ENCODE measurements at places on chromosomes 1 and 21.

DNA sequence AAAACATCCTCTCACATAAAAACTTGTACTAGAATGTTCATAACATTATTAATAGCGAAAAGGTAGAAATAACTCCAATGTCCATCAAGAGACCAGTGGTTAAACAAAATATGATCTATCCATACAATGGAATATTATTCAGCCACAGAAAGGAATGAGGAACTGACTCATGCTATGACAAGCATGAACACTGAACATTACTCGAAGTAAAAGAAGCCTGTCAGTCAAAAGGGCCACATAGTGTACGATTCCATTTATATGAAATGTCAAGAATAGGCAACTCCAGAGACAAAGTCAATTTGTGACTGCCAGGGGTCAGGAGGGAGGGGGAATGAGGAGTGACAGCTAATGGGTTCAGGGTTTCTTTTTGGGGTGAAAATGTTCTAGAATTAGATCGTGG is 2.3 kb downstream of the VPS26C start:
- no peak for DNase-seq

GRCh38 chr1:7360526-7360925 is 410.6 kb upstream of the VAMP3 start:
- DNase-seq: no peak

DNA sequence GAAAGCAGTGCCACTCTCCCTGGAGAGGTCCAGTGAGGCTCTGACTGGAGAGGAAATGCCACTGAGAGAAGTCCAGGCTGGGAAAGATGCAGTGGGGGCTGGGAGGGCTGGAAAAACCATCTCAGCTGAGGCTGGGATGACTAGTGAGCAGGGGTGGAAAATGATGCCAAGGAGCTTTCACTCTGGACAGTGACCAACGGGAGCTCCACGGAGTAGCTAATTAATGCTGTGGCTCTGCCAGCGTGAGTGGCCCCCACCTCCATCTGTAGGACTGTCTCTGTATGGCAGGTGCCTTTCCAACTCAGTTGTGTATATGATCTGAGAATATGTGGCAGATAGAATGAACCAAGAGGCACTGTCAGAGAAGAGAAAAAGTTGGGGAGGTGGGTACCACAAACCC is 86.7 kb downstream of the DDX20 start:
- no peak for DNase-seq

DNA sequence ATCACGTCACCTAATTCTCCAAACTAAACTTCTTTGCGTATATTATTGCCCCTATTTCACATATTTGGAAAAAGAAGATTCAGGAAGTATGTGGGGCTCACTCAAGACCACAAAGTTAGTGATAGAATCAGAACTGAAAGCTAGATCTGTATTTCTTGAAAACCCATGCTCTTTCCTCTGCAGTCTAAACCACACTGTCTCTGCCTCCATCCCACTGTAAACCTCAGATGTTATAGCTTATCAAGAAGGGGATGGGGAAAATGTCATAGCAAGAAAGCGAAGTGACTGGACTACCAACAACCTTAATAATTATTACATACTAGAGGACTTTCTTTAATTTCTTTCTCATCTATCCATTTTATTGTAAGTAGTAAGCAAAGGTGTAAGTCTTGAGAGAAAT is 257.7 kb upstream of the SGIP1 start:
- no peak for DNase-seq

DNA sequence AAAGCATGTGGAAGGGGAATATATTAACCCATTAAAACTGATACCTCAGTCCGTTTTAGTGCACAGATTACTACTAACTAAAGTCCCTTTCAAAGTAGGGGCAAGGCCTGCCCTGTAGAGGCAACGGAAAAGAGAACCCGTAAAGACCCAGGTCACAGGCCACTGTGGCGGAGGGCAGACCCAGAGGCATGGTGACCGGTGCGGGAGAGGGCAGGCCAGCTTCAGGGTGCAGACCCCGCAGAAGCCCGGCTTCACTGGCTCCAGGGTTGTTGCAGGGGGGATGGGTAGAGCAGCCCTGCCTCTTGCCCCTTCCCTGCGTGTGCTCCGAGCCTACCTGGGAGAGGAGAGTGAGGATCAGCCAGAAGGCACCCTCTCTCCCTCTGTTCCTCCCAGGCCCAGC is 17.7 kb downstream of the CNTN2 start:
- DNase-seq: no peak

DNA sequence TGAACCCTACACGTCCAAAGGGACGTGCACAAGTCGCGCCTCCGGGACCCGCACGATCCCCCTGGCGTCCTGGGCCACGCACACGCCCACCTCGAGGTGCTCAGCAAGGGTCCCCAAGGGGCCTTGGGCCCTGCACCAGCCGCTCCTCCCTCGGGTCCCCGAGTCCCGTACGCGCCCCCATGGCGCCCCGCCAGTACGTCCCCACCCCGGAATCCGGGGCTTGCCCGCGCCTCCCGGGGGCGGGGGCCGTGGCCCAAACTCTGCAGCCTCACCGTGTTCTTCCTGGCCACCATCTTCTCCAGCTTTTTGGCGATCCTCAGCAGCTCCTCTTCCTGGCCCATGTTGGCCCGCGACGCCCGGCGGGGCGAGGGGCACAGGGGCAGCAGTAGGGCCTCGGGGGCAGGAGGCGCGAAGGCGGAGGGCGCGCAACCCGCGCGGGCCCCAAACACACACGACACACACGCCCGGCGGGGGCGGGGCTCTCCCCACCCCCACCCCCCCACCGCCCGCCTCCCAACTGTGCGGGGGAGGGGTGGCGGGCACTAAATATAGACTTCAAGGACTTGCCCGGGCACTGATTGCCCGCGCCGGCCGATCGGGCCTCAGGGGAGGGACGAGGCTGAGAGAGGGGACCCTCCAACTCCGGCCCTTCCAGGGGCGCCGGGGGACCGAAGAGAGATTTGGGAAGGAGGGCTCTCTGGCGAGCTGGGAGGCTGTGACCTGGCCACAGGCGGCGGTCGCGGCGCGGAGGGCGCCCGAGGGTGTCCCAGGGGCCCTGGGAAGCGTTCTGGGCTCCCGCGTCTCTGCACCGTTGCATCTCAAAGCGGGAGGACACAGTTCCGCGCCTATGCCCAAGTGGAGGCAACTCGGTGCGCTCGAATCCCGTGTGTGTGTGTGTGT is at the start of gene TCEA3:
Gene TCEA3, minus strand, starts transcription at position 456 of the 900 bp plus-strand sequence. Its CDS starts 115 bp downstream, at position 341.
- no peak for DNase-seq

DNA sequence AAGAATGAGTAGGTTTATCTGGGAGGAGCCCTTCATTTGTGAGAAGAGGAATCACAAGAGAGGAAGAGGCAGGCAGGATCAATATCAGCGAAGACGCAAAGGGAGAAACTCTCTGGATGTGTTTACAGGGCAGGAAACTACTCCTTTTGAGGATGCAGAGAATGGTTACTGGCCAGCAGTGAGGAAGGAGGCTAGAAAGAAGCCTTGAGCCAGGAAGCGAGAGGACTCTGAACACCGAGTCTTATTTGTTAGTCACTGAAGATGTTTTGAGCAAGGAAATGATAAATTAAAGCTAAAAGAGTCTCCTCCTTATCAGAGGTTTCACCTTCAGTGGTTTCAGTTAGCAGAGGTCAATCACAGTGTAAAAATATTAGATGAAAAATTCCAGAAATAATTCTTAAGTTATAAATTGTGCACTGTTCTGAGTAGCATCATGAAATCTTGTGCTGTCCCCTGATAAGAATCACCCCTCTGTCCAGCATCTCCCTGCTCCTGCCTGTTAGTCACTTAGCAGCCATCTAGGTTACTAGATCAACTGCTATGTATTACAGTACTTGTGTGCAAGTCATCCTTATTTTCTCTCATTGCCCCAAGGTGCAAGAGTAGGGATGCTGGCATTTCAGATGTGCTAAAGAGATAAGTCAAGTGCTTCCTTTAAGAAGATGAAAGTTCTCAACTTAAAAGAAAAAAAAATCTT is 43.5 kb downstream of the WLS start:
- DNase-seq: no peak

DNA sequence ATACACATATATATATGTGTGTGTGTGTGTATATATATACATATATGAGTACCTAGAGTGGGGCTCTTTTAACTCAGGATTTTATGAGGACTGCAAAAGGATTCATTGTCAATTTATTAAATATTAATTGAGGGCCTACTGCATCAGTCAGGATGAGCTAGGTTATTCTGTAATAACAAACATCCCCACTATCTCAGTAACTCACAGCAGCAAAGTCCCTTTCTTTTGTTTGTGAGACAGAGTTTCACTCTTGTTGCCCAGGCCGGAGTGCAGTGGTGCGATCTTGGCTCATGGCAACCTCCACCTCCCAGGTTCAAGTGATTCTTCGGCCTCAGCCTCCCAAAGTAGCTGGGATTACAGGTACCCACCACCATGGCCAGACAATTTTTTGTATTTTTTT is 63.8 kb upstream of the FAM20B start:
- DNase-seq: no peak

GRCh38 chr1:1318131-1318652 is 6.3 kb downstream of the INTS11 start:
- no peak for DNase-seq

- DNase-seq: no peak
These were observed 866.2 kb downstream of the LRRIQ3 start for GRCh38 chr1:73331726-73332125.

DNA sequence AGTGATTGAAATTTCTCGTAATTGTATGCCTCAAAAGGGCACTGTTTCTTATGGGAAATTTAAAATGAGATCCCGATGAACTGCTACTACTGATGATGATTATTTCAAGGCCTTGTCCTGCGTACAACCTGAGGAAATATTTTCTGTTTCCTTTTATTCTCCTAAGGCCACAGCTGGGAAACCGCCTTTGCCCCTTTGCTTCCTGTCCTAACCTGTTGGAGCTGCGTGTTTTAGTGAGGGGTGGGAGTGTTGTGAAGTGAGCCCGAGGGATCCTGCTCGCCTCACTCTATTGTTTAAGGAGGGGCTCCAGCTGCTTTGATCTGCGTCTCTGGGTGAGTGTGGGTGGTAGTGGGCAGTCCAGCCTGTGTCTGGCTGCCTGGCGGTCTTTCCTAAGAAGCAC is 14.4 kb downstream of the LAMC2 start:
- DNase-seq: no peak

- no peak for DNase-seq
These were observed 7.1 kb downstream of the CYB561D1 start for GRCh38 chr1:109500941-109501381.

DNA sequence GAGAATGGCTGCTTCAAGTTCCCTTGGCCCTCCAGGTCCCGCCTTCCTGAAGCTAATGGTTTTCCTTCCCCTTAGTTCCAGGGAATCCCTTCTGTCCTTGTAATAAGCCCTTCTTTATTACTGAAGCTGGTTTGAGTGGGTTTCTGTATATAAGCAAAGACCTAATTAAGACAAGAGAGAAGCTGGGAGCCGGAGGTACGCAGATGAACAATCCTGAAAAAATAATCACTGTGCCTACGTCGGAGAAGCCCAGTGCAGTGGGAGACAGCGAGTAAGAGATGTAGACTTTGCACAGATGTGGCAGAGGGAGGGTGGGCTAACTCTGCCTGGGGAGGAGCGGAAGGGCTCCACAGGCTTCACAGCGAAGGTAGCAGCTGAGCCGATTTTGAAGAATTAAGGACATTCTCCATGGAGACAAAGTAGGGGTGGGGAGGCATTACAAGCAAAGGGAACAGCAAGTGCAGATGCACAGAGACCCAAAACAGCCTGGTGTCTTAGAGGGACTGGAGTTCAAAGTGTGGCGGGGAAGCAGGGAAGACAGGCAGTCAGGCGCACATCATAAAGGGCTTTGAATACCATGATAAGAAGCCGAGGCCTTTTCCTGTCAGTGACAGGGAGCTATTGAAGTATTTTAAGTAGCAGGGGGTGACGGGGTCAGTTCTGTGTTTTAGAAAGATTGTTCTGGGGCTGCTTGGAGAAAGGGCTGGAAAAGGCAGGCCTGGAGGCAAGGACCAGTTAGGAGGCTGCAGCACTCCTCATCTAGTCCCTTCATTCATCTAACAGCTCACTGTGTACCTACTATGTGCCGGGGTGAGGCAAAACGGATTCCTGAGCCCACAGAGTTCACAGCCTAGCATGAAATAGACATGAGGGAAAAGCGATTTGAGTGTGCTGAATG is 6.5 kb downstream of the RIMS3 start:
- DNase-seq: no peak

DNA sequence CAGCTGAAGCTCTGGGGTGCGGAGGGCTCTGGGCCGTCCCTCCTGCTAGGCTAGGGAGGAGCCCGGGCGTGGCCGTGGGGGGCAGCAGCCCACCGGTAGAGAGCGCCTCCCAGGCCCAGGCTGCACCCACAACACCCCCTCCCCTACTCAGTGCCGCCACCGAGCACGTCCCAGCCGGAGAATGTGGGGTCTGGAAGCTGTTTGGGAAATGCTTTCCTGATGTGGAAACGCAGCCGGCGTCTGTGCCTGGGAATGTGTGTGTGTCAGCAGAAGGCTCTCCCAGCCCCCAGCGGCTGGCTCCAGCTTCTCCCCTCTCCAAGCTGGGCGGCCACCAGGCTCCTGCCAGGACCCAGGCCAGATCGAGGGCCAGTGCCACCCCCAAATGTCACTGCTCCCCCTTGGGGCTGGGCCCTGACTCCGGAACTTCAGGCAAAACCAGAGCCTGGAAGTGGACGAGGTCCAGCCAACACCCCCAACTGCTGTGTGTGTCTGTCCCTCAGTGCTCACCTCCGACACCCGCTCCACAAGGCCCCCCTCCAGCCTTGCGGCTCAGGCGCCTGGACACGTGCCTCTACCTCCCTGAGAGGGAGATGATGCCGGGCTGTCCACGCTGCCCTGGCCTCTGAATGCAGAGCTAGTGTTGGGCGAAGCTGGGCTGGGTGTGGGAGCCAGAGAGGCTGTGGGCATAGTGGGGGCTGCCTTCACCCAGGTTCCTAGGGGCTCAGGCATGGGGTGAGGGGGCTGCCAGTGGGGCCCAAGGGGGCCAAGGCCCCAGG is 74.7 kb downstream of the MEGF6 start:
- DNase-seq: no peak

GRCh38 chr1:11062965-11063401 is 3.2 kb upstream of the SRM start:
- DNase-seq: no peak

GRCh38 chr1:25640646-25641328 is 24.2 kb downstream of the MAN1C1 start:
- no peak for DNase-seq

DNA sequence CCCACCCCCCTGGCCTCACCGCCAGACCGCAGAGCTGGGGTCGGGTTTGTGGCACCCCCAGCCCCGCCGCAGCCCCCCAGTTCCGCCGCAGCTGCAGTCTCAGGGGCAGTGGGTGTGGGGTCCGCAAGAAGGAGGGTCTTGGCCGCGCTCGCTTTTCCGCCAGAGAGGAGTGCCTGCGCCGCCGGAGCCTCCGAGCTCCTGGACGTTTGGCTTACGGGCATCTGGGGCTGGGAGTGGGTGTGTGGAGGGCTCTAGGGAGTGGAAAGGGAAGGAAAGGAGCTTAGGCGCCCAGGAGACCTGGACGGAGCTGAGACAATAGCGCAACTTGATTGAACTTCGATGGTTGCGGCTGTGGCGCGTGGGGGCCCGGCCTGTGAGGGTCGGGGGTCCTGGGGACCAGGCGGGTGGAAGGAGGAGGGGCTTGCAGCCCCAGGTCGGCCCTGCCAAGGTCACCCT is 88.8 kb upstream of the IPO9 start:
- DNase-seq: no peak

- DNase-seq: peak; percentile 56
These were observed at the start of gene CATSPERE for GRCh38 chr1:244461245-244462071. Gene CATSPERE (plus strand): TSS chr1:244461273. CDS start chr1:244461430, 157 bp downstream.
